ENCODE measurements at places on chromosomes 3 and 15. TPM values are rescaled to one million over a fixed set of nuclear protein-coding genes. Genes with fewer than 3 reads are reported as not detected.

DNA sequence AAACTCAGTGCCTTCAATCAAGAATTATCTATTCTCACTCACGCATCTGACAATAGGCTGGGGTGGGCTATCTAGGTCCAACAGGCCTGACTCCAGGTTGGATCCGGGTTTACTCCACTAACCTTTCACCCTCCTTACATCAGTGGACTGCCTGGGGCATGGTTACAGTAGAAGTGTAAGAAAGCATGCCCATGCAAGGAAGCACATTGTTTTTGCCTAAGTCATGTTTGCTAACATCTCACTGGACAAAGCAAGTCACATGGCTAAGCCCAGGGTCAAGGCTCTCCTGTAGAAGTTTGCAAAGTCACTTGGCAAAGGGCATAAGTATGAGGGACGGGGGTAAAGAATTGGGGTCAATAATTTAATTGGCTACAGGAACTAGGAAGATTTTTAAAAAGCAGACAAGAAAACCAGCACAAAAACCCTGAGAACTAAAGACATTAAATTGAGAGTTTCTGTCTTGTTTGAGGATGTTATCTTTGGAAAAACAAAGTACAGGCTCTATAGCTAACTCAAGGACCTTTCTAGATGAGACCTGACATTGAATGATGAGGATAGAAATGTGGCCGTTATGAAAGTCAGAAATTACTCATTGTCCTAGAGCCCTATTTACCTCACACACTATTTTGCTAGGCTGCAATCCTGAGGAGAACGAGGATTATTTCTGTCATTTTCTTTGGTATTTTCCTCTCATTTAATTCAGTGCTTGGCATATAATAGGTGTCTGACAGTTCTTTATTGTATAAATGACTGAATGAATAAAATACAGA, 214.2 kb downstream of the IL20RB start:
- no peaks in the 10 kb centered on the region for H3K36me3 ChIP-seq
- DNase-seq: no peak
- H3K4me3 ChIP-seq: no peak overlapping the region
- H3K4me1 ChIP-seq: no peaks in the 10 kb centered on the region
- no peak overlapping the region for H3K27ac ChIP-seq

GRCh38 chr3:73561494-73561893, 63.2 kb downstream of the PDZRN3 start:
- no peak for DNase-seq
- H3K4me3 ChIP-seq: no peak overlapping the region
- no peaks in the 10 kb centered on the region for H3K36me3 ChIP-seq
- no peaks in the 10 kb centered on the region for H3K4me1 ChIP-seq
- no peak overlapping the region for H3K27ac ChIP-seq

- H3K4me3 ChIP-seq: no peak overlapping the region
- DNase-seq: no peak
- H3K27ac ChIP-seq: no peak overlapping the region
- no peaks in the 10 kb centered on the region for H3K36me3 ChIP-seq
These were observed 448.9 kb upstream of the DPH6 start for GRCh38 chr15:35994876-35995275.

The TMCO5A gene
- total RNA-seq: not detected

- no peaks in the 10 kb centered on the region for H3K36me3 ChIP-seq
- H3K27me3 ChIP-seq: no peaks in the 10 kb centered on the region
- H3K4me3 ChIP-seq: no peak overlapping the region
These were observed 48.5 kb downstream of the LINGO1 start for GRCh38 chr15:77584201-77584600.

- H3K27me3 ChIP-seq: no peaks in the 10 kb centered on the region
- DNase-seq: no peak
- peaks cover 3% of the 10 kb centered on the region for H3K36me3 ChIP-seq
- no peak overlapping the region for H3K4me3 ChIP-seq
- peaks cover 7% of the 10 kb centered on the region for H3K4me1 ChIP-seq
- H3K27ac ChIP-seq: no peak overlapping the region
These were observed 5.8 kb downstream of the GPR62 start for GRCh38 chr3:51961011-51961410.
